ENCODE measurements at places on chromosomes 2 and 18.

GRCh38 chr2:75381032-75381431, 179.7 kb downstream of the EVA1A start:
- DNase-seq = no peak

DNA sequence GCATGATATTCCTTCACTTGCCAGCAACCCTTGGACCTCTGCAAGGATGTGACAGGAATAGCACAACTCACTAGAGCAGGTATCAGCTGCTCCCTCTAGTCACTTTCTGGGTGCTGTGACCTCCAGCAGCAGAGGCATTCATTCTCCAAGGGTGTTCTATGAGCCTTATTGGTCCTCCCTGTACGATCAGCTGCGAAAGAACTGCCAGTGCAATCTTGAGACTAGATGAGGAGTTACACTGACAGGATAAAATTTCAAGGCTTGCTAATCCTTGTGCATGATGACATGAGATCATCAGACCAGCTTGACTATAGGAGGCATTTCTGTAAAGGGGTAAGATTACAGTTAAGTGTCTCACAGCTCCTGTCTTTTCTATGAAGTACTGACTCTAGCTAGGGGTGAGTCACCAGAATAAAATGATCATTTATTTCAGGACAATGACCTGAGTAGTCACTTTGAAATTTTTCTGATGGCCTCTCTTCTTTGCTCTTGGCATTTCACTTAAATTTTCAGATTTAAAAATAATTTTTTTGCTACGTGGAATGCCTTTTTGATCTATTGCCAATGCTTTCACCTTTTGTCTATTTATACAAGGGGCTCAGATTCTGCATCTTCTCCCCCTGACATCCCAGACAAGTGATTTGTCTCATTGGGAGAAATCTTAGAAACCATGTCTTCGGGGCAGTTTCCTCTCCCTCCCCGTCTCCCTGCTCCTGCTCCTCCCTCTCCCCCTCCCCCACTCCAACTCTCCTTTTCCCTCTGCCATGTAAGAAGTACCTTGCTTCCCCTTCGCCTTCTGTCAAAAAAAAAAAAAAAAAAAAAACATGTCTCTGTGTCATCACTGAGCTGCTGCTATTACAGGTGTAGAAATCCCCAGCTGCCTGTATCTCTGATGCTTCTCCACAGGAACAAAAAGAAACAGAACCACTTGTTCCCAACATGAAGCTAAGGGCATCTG, 49.2 kb upstream of the FRZB start:
- no peak for DNase-seq

DNA sequence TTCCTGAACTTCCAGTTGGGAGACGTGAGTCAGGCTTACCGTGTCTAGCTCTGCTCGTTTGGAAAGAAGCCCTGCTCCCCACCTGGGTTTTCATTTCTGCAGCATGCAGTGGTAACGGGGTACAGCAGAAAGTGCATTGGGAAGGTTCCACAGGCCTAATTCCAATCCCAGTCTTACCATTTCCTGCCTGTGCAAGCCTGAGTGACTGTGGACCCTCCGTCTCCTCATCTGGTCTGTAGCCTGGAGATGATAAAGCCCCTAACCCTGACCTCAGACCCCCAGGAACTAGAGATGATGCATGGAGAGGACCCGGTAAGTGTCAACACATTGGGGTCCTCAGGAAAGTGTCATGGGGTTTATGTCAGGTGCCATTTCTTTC, 5.8 kb upstream of the PSD4 start:
- no peak for DNase-seq

DNA sequence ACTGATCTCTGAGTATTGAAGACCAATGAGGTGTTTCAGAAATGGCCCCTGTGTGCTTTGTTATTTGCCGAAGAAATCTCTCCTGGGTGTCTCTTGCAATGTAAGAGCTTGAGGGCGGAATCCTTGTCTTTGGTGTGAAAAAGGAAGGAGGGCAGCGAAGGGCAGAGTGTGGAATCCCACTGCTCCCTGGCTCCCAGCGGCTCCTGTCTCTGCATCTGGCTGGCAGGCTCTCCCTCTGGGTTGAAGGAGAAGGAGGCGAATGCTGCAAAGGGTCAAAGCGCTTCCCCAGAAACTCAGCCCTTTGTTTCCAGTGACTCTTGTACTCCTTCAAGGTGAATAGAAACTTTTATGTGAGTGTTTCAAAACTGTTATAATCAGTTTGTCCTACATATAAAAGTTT, 457.5 kb downstream of the CNTNAP5 start:
- no peak for DNase-seq

- DNase-seq = no peak
Measured at GRCh38 chr2:100267751-100268150, 54.5 kb downstream of the LONRF2 start.

Data from stimulated activated CD4-positive, alpha-beta T cell treated with anti-CD3 and anti-CD28 coated beads, Interleukin-1b, Interleukin-23, amount 100 ng/mL, for 24 hours (primary cell).